ENCODE measurements at places on chromosomes 11 and 22.

GRCh38 chr11:75195167-75195962 lies 44.5 kb downstream of the SLCO2B1 start:
- peak; percentile 43 for DNase-seq

DNA sequence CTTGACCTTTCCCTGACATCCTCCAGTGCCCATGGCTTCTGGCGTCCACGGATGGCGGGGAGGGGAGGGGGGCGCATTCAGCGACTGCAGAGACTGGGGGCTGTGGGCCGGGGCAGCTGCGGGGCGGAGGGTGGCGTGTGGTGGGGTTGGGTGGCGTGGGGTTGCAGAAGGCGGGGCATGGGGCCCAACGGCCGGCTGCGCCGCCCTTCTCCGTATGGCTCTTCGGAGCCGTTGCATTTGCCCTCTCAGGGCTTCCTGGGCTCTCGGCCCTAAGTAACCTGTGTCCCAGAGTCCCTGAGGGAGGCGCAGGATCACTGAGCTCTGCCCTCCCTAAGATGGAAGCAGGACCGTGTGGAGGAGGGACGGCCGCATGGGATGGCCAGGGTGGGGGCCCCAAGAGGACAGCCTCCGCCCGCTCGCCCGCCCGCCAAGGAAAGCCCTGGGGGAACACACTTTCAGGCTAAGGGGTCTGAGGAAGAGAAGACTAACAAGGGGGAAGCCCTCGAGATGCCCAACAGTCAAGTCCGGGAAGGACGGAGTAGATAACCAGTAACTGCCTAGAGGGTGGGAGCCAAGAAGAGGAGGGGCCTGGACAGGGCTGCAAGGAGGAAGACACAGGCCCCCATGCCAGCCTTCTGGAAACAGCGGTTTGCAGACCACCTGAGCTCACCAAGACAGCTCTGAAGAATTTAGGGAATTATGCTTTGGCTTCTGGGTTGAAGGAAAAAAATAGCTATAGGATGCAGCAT lies 9.2 kb upstream of the AIFM3 start:
- DNase-seq = no peak

DNA sequence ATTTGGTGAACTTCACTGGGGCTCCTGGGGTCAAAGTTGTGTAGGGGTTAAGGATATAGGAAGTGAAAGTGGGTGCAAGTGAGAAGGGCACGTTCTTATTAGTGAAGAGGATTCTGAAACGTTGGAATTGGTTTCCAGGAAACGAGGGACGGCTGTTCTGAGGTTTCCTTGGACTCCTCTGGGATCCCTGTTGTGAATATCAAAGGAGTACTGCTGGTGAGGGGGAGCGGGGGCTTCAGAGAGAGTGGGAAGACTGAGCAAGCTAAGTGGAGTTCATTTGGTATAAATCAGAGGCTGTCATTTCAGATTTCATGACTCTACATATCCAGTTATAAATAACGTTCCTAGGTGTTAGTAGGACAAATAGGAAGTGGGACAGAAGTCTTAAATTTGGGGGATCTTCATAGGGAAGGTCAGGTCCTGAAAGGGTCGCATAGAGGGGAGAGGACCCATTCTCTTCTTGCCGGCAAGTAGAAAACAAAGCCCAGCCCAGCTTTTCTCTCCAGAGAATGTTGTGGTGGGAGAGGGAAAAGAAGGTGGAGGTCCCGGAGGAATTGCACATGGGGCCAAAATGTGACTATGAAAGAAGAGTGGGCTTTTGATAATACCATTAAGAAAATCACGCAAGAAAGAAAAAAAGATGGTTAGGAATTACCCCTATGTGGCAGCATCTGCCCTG lies 1.1 kb upstream of the NELL1 start:
- no peak for DNase-seq

DNA sequence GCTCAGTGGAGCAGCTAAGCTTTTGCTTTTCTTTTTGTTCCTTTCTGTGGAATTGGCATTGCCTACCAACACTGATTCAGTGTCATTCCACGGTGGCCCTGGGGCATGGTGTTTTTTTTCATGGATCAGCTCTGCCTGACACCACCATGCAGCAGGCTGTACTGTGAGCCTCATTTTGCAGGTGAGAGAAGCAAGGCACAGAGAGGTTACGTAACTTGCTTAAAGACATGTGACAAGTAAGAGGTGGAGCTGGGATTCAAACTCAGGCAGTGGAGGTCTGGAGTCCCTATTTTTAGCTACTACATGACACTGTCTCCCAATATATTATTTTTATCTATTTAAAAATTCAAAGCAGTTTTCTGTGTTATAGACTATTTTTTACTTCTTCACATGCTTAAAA lies 44.4 kb downstream of the APOL3 start:
- no peak for DNase-seq

GRCh38 chr22:42310291-42311015 lies 40.0 kb upstream of the TCF20 start:
- no peak for DNase-seq
